ENCODE measurements at places on chromosomes 4 and X.

DNA sequence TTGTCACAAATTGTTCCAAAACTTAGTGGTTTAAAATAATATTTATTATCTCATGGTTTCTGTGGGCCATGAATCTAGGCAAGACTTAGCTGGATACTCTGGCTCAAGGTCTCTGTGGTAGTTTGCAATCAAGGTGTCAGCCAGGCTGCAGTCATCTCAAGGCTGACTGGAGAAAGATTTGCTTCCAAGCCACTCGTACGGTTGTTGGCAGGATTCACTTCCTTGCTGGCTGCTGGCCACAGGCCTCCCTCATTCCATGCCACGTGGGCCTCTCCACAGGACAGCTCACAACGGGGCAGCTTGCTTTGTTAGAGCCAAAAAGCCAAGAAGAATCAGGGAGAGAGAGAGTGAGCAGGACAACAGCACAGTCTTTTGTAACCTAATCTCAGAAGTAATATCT is 101.4 kb downstream of the WWC2 start:
- DNase-seq: peak; percentile 88

GRCh38 chr4:87863486-87863885 is 30.7 kb downstream of the MEPE start:
- no peak for DNase-seq

GRCh38 chrX:3415011-3415410 is 68.6 kb upstream of the MXRA5 start:
- DNase-seq: no peak

DNA sequence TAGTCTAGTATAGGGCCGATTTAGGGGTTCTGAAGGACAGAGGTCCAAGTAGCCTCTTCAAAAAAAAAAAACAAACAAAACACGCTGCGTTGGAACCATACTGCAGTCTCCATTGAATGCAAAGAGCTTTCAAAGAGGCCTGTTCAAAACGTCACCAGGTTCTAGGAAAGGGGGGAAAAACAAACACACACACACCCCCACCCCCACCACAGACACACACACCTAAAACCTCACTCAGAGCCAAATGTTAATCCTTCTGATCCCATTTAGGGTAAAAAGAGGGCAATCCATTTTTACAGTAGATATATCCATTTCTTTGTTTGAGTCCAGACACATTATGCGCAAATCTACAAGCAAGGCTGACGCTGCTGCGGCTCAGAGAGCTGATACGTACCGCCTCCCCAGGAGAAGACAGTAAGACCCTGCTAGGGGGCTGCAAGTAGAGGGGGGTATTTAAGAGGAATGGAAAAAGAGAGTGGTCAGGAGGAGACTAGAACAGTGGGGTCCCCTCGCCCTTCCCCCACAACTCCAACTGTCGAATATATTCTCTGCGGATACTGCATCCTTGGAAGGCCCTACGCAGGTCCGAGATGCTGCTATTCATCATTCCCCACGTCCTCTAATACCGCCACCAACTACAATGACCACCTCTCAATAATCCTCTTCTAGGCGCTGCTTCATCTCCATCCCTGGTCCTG is 1.3 kb downstream of the NKRF start:
- no peak for DNase-seq

- no peak for DNase-seq
Observed at GRCh38 chr4:78803983-78804382, 27.8 kb downstream of the BMP2K start.
